Right lobe of liver (tissue), 6 donors: ENCODE measurements at places on chromosomes 7 and 10.

- DNase-seq: no peak
- peaks cover 3% of the 10 kb centered on the region for H3K4me1 ChIP-seq
- H3K27ac ChIP-seq: no peak overlapping the region
These were observed 22.4 kb downstream of the DIP2C start for GRCh38 chr10:667096-667495.

DNA sequence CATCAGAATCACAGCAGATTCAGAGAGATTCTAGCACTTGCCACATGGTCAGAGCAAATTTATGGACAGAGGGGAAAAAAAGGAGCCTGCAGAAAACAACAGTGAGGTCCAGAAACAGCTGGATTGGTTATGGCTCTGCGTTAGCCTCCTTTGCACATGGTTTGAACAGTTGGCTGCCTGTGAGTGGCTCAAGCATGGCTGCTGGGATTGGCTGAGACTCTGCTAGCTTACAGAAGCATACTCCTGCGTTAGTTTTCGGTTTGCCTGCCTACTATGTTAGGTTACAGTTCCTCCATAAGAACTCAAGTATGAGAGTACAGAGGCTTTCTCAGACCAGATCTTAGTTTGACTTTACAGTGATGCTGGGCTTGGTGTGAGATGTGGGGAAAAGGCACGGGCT, 80.7 kb upstream of the WDR11 start:
- no peaks in the 10 kb centered on the region for H3K27me3 ChIP-seq
- no peak overlapping the region for H3K27ac ChIP-seq
- no peak for DNase-seq
- H3K36me3 ChIP-seq: no peaks in the 10 kb centered on the region

DNA sequence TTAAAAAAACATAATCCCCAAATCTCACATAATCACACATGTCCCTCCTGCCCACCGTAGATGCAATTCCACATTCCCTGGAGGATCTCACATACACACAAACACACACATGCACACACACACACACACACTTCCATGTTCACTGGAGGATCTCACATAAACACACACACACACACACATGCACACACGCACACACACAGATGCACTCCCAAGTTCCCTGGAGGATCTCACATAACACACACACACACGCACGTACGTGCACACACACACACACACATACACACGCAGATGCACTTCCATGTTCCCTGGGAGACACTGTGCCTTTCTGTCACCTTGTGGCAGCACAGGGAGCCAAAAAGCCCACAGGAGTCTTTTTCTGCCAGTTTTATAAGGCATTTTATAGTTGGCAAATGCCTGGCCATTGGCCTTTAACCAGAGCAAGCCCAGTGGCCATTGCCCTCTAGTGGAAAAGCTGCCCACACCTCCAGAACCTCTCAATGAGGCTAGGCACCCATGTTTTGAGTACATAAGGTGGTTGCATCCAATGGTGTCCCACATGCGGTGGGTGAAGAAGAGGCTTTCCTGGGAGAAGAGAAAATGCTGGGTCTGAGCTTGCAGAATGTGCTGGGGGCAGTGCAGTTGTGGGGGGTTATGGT, 115.4 kb upstream of the ACBD5 start:
- no peak for DNase-seq
- no peak overlapping the region for H3K4me3 ChIP-seq
- H3K27me3 ChIP-seq: no peaks in the 10 kb centered on the region
- H3K36me3 ChIP-seq: no peaks in the 10 kb centered on the region
- H3K4me1 ChIP-seq: no peaks in the 10 kb centered on the region

- no peaks in the 10 kb centered on the region for H3K36me3 ChIP-seq
- H3K4me1 ChIP-seq: no peaks in the 10 kb centered on the region
- H3K27ac ChIP-seq: no peak overlapping the region
These were observed 91.4 kb downstream of the TPST1 start for GRCh38 chr7:66296557-66296956.

DNA sequence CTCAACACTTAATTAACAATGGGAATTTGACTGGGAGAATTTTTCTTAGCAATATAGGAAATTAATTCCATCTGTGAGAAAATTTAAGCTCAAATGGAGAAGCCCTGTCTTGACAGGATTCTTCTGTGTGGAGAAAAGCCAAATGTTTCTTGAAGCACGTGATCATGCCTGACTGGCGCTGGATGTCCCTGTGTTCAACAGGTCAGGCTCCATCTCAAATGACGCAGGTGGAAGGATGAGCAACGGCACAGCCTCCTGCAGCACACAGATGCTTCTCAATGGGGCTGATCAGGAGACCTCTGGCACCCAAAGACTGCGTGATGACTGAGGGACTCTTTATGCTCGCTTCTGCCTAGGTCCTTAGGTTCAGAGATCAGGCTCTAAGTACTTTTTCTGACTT, 143.8 kb downstream of the RSU1 start:
- H3K27me3 ChIP-seq: no peaks in the 10 kb centered on the region
- no peaks in the 10 kb centered on the region for H3K36me3 ChIP-seq
- H3K4me1 ChIP-seq: no peaks in the 10 kb centered on the region
- DNase-seq: no peak
- no peak overlapping the region for H3K27ac ChIP-seq
- H3K4me3 ChIP-seq: no peak overlapping the region

DNA sequence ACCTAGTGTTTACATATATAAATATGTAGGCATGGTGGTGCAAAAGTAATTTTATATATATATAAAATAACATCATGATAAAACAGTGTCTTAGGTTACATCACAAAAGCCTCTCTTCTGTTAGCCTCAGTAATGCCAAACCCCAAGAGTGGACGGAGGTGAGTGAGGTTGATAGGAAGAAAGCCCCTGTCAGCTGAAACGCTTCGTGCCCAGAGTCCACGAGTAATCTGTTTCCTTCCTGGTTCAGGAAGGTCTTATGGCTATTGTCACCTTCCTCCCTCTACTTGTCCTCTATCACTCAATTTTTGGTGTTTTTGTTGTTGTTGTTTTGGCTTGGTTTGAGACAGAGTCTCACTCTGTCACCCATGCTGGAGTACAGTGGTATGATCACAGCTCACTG, 41.5 kb downstream of the THNSL1 start:
- H3K27me3 ChIP-seq: no peaks in the 10 kb centered on the region
- no peaks in the 10 kb centered on the region for H3K36me3 ChIP-seq
- DNase-seq: no peak

GRCh38 chr10:3159152-3159551, 13.4 kb downstream of the PITRM1 start:
- no peaks in the 10 kb centered on the region for H3K27me3 ChIP-seq
- H3K4me1 ChIP-seq: no peaks in the 10 kb centered on the region
- DNase-seq: no peak
- no peak overlapping the region for H3K27ac ChIP-seq

DNA sequence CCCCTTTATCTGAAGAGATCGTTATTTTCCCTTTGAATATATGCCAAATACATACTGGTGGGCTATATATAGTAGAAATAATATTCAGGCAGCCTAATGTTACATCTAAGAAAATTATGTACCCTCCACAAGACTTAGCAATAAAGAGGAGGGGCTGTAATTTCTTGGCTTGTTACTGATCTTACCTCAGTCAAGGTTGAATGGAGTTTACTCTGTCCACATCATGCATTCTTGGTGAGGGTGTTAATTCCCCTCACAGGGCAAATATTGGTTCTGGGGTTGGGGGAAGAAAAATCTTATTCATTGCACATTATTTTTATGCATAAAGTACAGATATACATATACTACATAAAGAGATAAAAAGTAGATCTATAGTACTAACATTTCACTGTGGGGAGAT, 145.8 kb upstream of the ANK3 start:
- no peaks in the 10 kb centered on the region for H3K4me1 ChIP-seq
- DNase-seq: no peak
- H3K4me3 ChIP-seq: no peak overlapping the region

DNA sequence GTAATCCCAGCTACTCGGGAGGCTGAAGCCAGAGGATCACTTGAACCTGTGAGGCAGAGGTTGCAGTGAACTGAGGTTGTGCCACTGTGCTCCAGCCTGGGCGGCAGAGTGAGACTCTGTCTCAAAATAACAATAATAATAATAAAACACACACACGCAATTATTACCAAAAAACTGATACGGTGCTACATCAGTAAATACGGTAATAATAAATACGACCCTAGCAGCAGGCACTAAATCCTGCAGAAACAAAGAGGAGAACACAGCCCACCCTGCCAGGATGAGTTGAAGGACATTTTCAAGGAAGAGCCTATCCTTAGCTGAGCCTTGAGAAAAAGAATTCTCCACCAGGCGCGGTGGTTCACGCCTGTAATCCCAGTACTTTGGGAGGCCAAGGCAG, 34.4 kb upstream of the GTF2I start:
- no peaks in the 10 kb centered on the region for H3K36me3 ChIP-seq
- H3K27me3 ChIP-seq: no peaks in the 10 kb centered on the region
- H3K27ac ChIP-seq: no peak overlapping the region
- H3K4me1 ChIP-seq: peaks cover 23% of the 10 kb centered on the region
- H3K4me3 ChIP-seq: no peak overlapping the region

DNA sequence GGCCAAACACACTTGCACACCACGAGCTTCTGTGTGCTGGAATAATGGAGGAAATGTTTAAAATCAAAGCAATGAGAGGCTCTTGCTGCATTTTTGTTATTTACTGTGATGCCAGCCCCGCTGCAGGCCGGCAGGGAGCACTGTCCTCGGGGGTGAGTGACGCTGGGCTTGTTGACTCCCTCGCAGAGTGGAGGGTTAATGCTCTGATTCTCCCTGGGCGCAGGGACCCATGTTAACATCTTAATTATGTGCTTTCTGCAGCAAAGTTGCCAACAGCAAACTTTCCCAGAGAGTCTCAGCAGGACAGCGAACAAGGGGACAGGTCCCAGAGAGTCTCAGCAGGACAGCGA, 22.9 kb downstream of the SCART1 start:
- H3K36me3 ChIP-seq: no peaks in the 10 kb centered on the region
- H3K27me3 ChIP-seq: no peaks in the 10 kb centered on the region
- H3K4me3 ChIP-seq: no peak overlapping the region
- H3K27ac ChIP-seq: no peak overlapping the region
- no peak for DNase-seq

- no peak overlapping the region for H3K27ac ChIP-seq
- H3K4me3 ChIP-seq: no peak overlapping the region
- H3K36me3 ChIP-seq: no peaks in the 10 kb centered on the region
These were observed 98.7 kb downstream of the DIP2C start for GRCh38 chr10:590721-591120.

DNA sequence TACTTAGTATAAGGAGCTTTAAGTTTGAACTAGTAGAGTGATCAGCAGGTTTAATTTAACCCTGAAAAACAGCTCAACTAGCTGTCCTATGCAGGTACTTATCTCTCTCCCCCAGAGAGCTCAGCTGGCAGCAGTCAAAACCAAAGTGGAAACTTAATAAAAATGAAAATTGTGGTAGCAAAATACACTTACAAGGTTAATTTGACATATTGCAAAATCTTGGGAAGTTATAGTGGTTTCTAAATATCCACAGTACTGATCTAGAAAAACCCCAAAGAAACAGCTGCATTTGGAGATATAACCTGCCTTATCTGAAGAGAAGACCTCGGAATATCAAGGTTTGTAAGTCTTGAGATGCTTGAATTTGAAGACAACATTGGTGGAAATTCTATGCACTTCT, 269.2 kb downstream of the RNLS start:
- no peaks in the 10 kb centered on the region for H3K27me3 ChIP-seq
- no peaks in the 10 kb centered on the region for H3K36me3 ChIP-seq
- no peak for DNase-seq
- no peaks in the 10 kb centered on the region for H3K4me1 ChIP-seq
- no peak overlapping the region for H3K4me3 ChIP-seq

GRCh38 chr10:67780759-67781538, 57.0 kb downstream of the DNAJC12 start:
- no peaks in the 10 kb centered on the region for H3K27me3 ChIP-seq
- H3K4me3 ChIP-seq: no peak overlapping the region
- H3K27ac ChIP-seq: no peak overlapping the region
- no peak for DNase-seq
- H3K36me3 ChIP-seq: no peaks in the 10 kb centered on the region

GRCh38 chr7:32490127-32490796, at the start of gene LSM5:
Gene LSM5, minus strand, starts transcription at chr7:32490380. Its CDS starts 15 bp downstream, at chr7:32490365.
- H3K36me3 ChIP-seq: no peaks in the 10 kb centered on the region
- H3K4me1 ChIP-seq: peaks cover 10% of the 10 kb centered on the region
- peak within 1 kb of the TSS; percentile 63 for H3K27ac ChIP-seq
- no peaks in the 10 kb centered on the region for H3K27me3 ChIP-seq
- peak; percentile 93 for DNase-seq

DNA sequence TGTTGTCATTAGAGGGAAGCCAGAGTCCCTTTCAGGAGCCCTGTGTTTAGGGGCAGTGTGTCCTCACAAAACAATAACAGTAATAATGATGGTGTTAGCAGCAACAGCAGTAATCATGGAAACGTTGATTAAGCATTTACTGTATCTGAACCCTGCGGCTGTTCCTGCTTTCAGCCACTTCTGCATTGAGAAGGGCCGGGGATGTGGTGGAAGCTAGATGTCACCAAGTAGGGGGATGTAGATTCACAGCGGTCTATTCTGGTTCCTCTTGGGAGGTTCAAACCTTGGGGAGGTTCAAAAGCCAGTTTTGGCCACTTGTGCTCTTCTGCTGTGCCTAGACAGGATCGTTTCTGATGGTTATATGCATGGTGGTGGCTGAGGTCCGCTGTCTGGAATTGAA, 44.8 kb downstream of the PRPF18 start:
- no peak for DNase-seq
- H3K27me3 ChIP-seq: no peaks in the 10 kb centered on the region
- no peak overlapping the region for H3K27ac ChIP-seq
- no peaks in the 10 kb centered on the region for H3K36me3 ChIP-seq
- no peaks in the 10 kb centered on the region for H3K4me1 ChIP-seq

DNA sequence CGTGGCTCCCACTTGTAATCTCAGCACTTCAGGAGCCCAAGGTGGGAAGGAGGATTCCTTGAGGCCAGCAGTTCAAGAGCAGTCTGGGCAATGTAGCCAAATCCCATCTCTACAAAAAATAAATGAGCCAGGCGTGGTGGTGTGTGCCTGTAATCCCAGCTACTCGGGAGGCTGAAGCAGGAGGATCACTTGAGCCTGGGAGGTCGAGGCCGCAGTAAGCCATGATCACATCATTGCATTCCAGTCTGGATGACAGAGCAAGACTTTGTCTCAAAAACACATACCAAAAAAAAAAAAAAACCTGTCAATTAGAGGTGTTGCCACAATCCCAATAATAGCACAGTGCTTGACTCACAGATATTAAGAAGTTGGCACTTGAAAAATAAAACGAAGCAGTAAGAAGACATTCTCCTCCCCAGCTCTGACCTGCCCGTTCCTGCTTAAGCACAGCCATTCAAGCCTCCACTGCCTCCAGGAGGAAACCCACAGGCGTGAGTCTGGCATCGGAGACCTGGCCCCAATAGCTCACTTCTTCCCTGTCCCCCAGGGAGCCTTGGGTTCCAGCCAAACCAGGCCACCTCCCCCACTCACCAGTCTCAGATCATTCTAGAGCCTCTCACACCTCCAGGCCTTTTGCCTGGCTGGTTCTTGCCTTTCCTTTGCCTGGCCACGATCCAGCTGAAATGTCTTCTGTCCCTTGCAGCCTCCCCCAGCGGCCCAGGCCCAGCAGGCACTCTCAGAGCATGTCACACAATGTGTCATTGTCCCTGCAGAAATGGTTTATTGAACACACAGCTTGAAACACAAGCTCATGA, 45.3 kb upstream of the GTF2I start:
- H3K4me3 ChIP-seq: no peak overlapping the region
- no peaks in the 10 kb centered on the region for H3K27me3 ChIP-seq
- no peaks in the 10 kb centered on the region for H3K36me3 ChIP-seq
- DNase-seq: no peak

GRCh38 chr7:3029138-3029537, 14.5 kb downstream of the CARD11 start:
- no peak for DNase-seq
- H3K4me3 ChIP-seq: no peak overlapping the region
- H3K27ac ChIP-seq: no peak overlapping the region
- H3K4me1 ChIP-seq: no peaks in the 10 kb centered on the region
- no peaks in the 10 kb centered on the region for H3K27me3 ChIP-seq
- H3K36me3 ChIP-seq: no peaks in the 10 kb centered on the region
